ENCODE measurements at places on chromosomes 16 and 17.
A peak's percentile ranks its signal among the peaks of the same experiment; 100 is the strongest.

DNA sequence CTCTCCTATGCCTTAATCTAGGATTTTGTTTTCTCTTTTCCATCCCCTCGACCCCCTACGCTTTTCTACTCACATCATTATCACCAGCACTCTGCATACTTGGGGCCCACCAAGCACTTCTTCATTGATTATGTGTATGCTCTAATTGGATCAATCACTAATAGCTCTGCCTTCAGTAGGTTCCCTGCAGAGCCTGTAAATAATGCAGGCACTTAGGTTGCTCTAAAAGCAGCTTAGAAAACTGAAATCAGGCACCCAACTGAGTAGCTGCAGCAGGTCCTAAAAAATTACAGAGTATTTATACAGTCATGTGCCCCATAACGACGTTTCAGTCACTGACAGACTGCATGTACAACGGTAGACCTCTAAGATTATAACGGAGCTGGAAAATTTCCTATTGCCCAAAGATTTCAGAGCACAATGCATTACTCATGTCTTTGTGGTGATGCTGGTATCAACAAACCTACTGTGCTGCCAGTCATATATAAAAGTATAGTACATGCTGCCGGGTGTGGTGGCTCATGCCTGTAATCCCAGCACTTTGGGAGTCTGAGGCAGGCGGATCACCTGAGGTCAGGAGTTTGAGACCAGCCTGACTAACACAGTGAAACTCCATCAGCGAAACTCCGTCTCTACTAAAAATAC is 280.4 kb downstream of the HS3ST3B1 start:
- H3K27ac ChIP-seq, result no peak overlapping the region
- ATAC-seq, result no peak
- H3K36me3 ChIP-seq, result no peaks in the 10 kb centered on the region
- H3K4me3 ChIP-seq, result no peak overlapping the region

DNA sequence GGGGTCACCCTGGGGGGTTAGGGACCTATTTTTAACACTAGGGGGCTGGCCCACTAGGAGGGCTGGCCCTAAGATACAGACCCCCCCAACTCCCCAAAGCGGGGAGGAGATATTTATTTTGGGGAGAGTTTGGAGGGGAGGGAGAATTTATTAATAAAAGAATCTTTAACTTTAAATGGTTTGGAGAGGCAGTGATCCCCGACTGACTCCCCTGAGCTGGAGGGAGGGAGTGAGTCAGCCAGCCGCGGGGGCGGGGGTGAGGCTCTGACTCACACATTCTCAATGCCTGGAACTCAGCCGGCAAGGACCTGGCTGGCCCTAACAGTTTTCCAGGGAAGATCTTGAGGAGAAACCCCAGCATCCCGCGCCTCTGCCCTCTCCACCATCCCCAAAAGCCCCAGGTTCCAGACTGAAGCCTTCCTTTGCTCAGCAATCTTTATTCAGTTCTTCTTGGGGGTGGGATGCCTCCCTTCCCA is 1.5 kb downstream of the HCFC1R1 start:
- ATAC-seq, result peak; percentile 51
- H3K27ac ChIP-seq, result peak overlapping the region; percentile 90
- H3K4me3 ChIP-seq, result peak overlapping the region; percentile 82
- H3K4me1 ChIP-seq, result peaks cover 23% of the 10 kb centered on the region
- peaks cover 55% of the 10 kb centered on the region for H3K36me3 ChIP-seq

DNA sequence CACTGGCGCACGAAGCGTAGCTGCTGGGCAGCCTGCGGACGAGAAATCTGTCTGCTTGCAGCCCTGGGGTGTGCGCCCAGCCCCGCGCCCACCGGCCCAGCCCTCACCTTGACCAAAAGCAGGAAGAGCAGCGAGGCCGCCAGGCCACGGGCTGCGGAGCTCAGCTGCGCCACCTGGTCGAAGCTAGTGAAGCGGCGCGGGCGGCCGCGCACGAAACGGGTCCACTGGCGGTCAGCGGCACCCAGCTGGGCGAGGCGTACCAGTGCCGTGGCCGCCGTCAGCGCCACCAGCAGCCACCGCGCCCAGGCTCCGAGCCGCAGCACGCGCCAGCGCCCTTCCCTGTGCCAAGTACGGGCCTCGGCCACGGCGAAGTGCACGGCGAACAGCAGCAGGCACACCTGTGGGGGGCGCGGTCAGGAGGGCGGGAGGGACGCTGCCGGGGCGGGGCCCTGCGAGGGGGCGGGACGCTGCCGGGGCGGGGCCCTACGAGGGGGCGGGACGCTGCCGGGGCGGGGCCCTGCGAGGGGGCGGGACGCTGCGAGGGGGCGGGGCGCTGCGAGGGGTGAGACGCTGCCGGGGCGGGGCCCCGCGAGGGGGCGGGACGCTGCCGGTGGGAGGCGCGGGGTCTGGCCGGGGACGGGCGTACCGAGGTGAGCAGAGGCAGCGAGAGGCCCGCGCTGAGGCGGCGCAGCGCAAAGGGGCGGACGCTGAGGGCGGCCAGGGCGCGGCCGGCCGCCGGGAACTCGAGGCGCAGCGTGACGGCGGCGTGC is 43.2 kb downstream of the TSC2 start:
- H3K27me3 ChIP-seq, result no peaks in the 10 kb centered on the region
- H3K4me3 ChIP-seq, result no peak overlapping the region
- no peaks in the 10 kb centered on the region for H3K4me1 ChIP-seq
- H3K27ac ChIP-seq, result no peak overlapping the region

DNA sequence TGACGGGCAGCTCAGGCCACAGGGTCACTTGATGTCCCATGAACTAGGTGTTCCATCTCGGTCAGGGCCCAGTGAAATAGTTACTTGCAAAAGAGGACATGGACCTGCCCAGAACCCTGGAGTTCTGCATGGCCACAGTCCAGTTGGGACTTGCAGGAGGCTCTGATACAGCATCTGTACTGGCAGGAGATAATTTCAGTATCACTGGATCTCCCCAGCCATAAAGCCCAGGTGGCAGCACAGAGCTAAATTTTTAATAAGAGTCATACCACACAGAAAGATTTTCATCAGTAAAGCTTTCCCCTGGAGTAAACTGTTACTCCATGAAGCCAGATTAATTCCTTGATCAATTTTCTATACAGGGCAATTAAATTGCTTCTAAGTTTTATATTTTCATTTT is 18.0 kb upstream of the SLC16A5 start:
- H3K27ac ChIP-seq, result no peak overlapping the region
- peaks cover 19% of the 10 kb centered on the region for H3K4me1 ChIP-seq
- H3K27me3 ChIP-seq, result no peaks in the 10 kb centered on the region

GRCh38 chr17:538181-538973 is 176.3 kb downstream of the VPS53 start:
- ATAC-seq, result no peak
- no peaks in the 10 kb centered on the region for H3K27me3 ChIP-seq
- H3K4me1 ChIP-seq, result peaks cover 11% of the 10 kb centered on the region
- H3K27ac ChIP-seq, result no peak overlapping the region
- peaks cover 63% of the 10 kb centered on the region for H3K36me3 ChIP-seq
- no peak overlapping the region for H3K4me3 ChIP-seq

DNA sequence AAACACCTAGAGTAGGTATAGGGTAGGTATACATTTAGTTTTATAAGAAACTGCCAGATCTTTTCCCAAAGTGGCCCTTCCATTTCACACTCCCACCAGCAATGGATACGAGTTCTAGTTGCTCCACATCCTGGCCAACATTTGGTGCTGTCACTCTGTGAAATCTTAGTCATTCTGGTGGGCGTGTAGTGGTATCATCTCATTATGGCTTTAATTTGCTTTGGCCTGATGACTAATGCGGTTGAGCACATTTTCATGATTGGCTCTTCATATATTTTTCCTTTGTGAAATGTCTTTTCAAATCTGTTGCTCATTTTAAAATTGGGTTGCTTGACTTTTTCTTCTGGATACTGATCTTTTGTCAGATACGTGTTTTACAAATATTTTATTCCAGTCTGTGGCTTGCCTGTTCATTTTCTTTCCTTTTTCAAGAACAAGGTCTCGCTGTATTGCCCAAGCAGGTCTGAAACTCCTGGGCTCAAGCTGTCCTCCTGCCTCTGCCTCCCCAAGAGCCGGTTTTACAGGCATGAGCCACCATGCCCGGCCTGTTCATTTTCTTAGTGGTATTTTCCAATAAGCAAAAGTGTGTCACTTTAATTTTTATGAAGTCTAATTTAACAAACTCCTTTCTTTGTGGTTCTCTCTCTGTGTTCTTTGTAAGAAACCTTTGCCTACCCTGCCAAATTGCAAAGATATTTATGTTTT is 192.4 kb downstream of the SEC14L1 start:
- peaks cover 28% of the 10 kb centered on the region for H3K4me1 ChIP-seq
- H3K4me3 ChIP-seq, result peak overlapping the region; percentile 77
- H3K27ac ChIP-seq, result peak overlapping the region; percentile 81

GRCh38 chr17:17963066-17963465 is 9.1 kb downstream of the TOM1L2 start:
- H3K36me3 ChIP-seq, result peaks cover 14% of the 10 kb centered on the region
- H3K4me1 ChIP-seq, result peaks cover 61% of the 10 kb centered on the region
- H3K27ac ChIP-seq, result no peak overlapping the region
- no peaks in the 10 kb centered on the region for H3K27me3 ChIP-seq
- no peak for ATAC-seq

DNA sequence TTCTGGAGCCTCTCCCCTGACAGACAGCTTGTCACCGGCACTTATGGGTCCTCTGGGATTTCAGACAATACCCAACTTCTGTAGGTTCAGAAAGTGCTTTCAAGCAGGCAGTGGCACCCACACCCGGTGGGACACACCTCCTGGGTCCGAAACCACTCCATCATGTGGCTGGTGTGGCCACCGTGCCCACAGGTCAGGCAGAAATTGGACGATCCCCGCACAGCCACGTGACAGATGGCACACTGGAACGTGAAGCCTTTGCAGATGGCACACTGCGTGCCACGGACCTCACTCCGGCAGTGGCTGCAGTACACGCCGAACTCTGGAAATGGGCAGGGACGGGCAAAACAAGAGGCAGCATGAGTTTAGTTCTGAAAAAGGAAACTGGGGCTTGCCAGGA is 99.5 kb upstream of the FA2H start:
- peak overlapping the region; percentile 32 for H3K4me3 ChIP-seq
- H3K27ac ChIP-seq, result peak overlapping the region; percentile 70
- ATAC-seq, result no peak

DNA sequence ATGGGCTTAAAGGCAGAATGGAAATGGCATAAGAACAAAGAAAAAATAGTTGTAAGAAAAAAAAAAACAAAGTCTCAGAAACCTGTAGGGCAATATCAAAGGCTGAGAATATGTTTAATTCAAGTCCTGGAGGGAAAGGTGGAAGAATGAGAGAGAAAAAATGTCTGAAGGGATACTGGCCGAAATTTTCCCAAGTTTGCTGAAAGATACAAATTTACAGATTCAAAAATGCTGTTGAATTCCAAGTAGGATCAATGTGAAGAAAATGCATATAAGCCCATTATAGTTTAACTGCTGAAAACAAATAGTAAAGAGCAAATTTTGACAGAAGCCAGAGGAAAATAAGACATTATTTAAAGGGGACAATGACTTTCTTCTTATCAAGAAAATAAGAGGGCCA is 6.6 kb upstream of the USP22 start:
- no peaks in the 10 kb centered on the region for H3K4me1 ChIP-seq
- no peaks in the 10 kb centered on the region for H3K36me3 ChIP-seq
- ATAC-seq, result no peak
- no peak overlapping the region for H3K4me3 ChIP-seq

- no peak overlapping the region for H3K4me3 ChIP-seq
- no peak overlapping the region for H3K27ac ChIP-seq
- H3K4me1 ChIP-seq, result peaks cover 7% of the 10 kb centered on the region
- no peak for ATAC-seq
- H3K27me3 ChIP-seq, result peaks cover 55% of the 10 kb centered on the region
Observed at GRCh38 chr16:66352304-66352703, 14.2 kb upstream of the CDH5 start.

DNA sequence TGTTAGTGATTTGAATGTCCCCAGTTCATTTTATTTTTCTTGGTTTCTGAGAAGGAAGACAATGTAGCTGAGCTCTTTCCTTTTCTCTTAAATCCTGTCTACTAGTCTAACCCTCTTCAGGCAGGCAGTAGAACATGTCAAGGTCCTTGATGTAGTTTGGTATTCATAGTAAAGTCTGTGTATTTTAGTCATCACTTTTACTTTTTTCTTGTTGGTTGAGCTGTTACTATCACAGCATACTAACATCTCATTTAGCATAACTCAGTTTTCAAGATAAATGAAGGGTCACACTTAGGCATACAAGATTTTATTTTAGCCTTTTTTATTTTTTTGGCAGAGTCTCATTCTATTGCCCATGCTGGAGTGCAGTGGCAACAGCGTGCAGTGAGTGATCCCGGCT is 70.5 kb downstream of the KPNA2 start:
- peaks cover 30% of the 10 kb centered on the region for H3K4me1 ChIP-seq
- no peaks in the 10 kb centered on the region for H3K27me3 ChIP-seq
- H3K4me3 ChIP-seq, result no peak overlapping the region
- peaks cover 36% of the 10 kb centered on the region for H3K36me3 ChIP-seq
- no peak overlapping the region for H3K27ac ChIP-seq

GRCh38 chr16:81477697-81478693 is 33.4 kb downstream of the CMIP start:
- no peak for ATAC-seq
- H3K4me1 ChIP-seq, result peaks cover 47% of the 10 kb centered on the region
- H3K36me3 ChIP-seq, result no peaks in the 10 kb centered on the region
- H3K27me3 ChIP-seq, result no peaks in the 10 kb centered on the region
- H3K4me3 ChIP-seq, result peak overlapping the region; percentile 13
- H3K27ac ChIP-seq, result no peak overlapping the region

DNA sequence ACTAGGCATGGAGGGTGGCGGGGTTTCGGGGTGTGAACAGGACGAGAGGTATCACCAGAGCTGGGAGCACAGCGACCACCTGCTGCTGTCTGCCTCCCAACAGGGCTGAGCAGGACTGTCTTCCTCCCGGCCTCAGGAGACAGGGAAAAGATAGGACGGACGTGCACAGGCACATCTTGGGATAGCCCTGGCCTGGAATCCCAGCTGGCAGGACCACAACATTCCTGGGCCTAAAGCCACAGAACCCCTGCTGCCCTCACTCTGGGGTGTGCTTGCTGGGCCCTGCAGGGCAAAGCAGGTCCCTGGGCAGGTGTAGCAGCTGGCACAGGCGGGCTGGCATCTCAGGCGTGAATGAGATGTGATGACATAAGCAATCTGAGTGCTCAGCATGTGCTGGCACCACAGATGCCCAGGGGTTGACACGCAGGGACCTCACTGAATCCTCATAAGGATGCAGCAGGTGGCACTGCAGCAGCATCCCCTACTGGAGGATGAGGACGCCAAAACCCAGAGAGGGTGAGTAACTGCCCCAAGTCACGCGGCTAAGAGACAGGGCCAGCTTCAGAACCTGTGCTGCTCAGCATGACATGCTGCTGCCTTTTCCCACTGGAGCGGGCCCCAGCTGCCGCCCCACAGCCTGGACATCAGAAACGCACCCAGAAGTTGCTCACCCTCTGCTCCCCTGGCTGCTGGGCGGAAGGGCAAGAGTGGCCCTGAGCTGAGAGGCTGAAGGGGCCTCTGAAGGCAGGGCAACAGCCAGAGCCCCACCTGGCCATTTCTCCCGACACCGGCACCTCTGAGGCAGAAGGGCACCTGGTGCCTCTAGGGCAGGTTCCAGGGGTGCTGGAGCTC is 7.1 kb downstream of the CORO7 start:
- H3K4me3 ChIP-seq, result no peak overlapping the region
- no peak overlapping the region for H3K27ac ChIP-seq
- H3K36me3 ChIP-seq, result peaks cover 95% of the 10 kb centered on the region
- peaks cover 11% of the 10 kb centered on the region for H3K4me1 ChIP-seq
- no peaks in the 10 kb centered on the region for H3K27me3 ChIP-seq

GRCh38 chr17:9402590-9403199 is 172.9 kb downstream of the STX8 start:
- no peak for ATAC-seq
- H3K36me3 ChIP-seq, result no peaks in the 10 kb centered on the region
- H3K4me1 ChIP-seq, result no peaks in the 10 kb centered on the region

GRCh38 chr17:75115555-75115954 is 5.8 kb downstream of the ARMC7 start:
- H3K4me1 ChIP-seq, result peaks cover 24% of the 10 kb centered on the region
- ATAC-seq, result no peak
- peaks cover 33% of the 10 kb centered on the region for H3K36me3 ChIP-seq
- H3K4me3 ChIP-seq, result no peak overlapping the region
- H3K27ac ChIP-seq, result no peak overlapping the region

All from activated T-helper 17 cell treated with anti-CD3 and anti-CD28 coated beads, Interleukin-2, amount 50 U/mL, for 72 hours (primary cell).